ENCODE measurements at places on chromosomes 5 and 9. TPM values are rescaled to one million over a fixed set of nuclear protein-coding genes. Genes with fewer than 3 reads are reported as not detected.

GRCh38 chr5:135602882-135603721, 24.3 kb upstream of the CXCL14 start:
- DNase-seq: no peak

DNA sequence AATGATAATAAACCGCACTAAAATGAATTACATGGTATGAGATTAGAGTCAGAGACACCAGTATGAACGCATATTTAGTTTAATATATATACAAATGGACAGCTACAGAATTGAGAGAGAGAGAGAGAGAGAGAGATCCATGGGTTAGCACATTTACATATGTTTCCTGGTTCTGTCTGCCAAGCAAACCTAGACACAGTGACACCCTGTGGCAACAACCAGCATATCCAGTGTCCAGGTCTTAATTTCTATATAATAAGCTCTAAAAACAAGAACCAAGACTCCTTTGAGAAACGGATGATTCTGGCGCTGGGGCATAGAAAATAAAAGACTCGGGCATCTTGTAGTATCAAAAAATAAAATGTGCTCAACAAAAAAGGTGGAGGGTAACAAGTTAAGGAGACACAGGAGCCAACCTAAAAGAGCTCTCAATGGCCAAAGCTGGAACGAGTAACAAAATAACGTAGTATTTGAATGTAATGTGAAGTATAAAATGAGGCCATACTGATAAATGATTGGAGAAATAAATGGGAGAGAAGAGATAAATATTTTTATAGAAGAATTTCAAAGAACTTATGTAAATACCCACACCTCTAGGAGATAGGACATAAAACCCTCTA, 84.5 kb downstream of the RFX3 start:
- peak; percentile 75 for DNase-seq

- no peak for DNase-seq
These were observed 82.1 kb upstream of the IRX2 start for GRCh38 chr5:2833556-2833955.

GRCh38 chr9:101028346-101029314, at the start of gene PLPPR1:
TSS of gene PLPPR1 (plus strand) at chr9:101028727.
- peak; percentile 89 for DNase-seq

- no peak for DNase-seq
These were observed 166.7 kb downstream of the PAPPA start for GRCh38 chr9:116320290-116320689.

GRCh38 chr5:57988813-57989212, 471.1 kb downstream of the PLK2 start:
- no peak for DNase-seq

DNA sequence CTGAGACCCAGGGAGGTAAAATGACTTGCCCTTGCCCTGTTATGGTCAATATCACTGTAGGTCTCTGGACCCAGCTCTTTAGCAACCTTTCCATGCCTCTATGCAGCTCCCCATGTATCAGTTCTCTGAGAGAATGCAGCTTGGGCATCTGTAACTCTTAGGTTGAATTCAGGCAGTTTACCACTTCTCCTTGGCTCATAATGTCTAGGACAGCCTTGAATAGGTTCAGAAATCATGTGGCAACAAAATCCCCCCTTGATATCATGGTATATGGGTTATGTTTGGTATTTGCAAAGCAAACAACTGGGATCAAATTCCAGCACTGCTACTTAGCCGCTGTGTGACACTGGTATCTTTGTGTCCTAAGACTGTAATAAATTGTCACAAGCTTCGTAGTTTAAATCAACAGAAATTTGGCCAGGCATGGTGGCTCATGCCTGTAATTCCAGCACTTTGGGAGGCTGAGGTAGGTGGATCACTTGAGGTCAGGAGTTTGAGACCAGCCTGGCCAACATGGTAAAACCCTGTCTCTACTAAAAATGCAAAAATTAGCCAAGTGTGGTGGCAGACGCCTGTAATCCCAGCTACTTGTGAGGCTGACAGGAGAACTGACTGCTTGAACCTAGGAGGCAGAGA, 10.7 kb upstream of the SUB1 start:
- DNase-seq: no peak

DNA sequence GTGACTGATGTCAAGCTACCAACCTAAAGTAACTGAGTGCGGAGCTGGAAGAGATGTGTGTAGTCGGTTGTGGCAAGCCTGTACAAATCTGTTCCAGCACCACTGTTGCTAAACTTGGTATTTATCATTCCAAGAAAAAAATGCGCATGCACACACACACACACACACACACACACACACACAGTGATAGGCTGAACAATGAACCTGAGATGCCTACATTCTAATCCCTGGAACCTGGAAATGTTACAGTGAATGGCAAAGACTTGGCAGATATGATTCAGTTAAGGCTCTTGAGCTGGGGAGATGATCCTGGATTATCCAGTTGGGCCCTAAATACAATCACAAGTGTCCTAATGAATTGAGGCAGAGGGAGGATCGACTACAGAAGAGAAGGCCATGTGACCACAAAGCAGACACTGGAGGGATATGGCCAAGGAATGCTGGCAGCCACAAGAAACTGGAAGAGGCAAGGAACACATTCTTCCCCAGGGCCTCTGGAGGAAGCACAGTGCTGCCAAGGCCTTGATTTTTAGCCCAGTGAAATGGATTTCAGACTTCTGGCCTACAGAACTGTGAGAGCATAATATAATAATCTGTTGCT, 49.7 kb upstream of the LHFPL2 start:
- peak; percentile 69 for DNase-seq

Gene ZDHHC11B
- 11.5 TPM for polyA plus RNA-seq

Gene PCDHB10
- polyA plus RNA-seq: 0.40 TPM

Gene ZNF462
- polyA plus RNA-seq: 0.50 TPM
